CD4-positive, alpha-beta memory T cell (primary cell): ENCODE measurements at places on chromosomes 3 and 15. TPM values are rescaled to one million over a fixed set of nuclear protein-coding genes. Genes with fewer than 3 reads are reported as not detected.

Gene DPPA2
- not detected for total RNA-seq

Gene SLC6A11
- not detected for total RNA-seq

Gene SLC27A2
- total RNA-seq: 0.75 TPM

Gene HCN4
- total RNA-seq: not detected

- peaks cover 13% of the 10 kb centered on the region for H3K36me3 ChIP-seq
- peak overlapping the region; percentile 59 for H3K4me3 ChIP-seq
- peaks cover 62% of the 10 kb centered on the region for H3K4me1 ChIP-seq
- peak overlapping the region; percentile 75 for H3K27ac ChIP-seq
- H3K27me3 ChIP-seq: no peaks in the 10 kb centered on the region
Observed at GRCh38 chr3:151199554-151200438, 3.2 kb downstream of the GPR171 start.

GRCh38 chr3:9897408-9898372, 5.0 kb upstream of the IL17RE start:
- DNase-seq: no peak
- no peaks in the 10 kb centered on the region for H3K27me3 ChIP-seq
- H3K4me3 ChIP-seq: no peak overlapping the region
- no peak overlapping the region for H3K27ac ChIP-seq
- H3K4me1 ChIP-seq: peaks cover 35% of the 10 kb centered on the region

DNA sequence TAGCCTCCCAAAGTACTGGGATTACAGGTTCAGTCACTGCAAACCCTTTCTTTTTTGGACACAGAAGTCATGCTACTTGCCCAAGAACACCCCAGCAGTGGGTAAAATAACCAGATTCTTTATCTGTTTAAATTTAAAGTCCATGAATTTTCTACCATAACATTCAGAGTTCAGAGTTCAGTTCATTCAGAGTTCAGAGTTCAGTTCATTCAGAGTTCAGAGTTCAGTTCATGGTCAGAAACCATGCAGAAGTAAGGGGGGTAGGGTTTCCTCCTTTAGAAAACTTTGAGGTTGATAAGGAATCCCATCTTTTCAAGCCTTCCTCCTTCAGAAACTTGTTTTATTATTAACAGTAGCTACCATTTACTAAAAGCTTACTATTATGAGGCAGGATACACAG, 43.2 kb downstream of the RAF1 start:
- no peak overlapping the region for H3K27ac ChIP-seq
- H3K4me3 ChIP-seq: no peak overlapping the region
- no peak for DNase-seq
- H3K27me3 ChIP-seq: no peaks in the 10 kb centered on the region
- H3K4me1 ChIP-seq: peaks cover 26% of the 10 kb centered on the region
